ENCODE measurements at places on chromosomes 13 and 19.

GRCh38 chr13:99617474-99618255 is 116.4 kb downstream of the TM9SF2 start:
- no peak for DNase-seq

- DNase-seq = no peak
Measured at GRCh38 chr13:46575818-46576221, 22.9 kb downstream of the LRCH1 start.

DNA sequence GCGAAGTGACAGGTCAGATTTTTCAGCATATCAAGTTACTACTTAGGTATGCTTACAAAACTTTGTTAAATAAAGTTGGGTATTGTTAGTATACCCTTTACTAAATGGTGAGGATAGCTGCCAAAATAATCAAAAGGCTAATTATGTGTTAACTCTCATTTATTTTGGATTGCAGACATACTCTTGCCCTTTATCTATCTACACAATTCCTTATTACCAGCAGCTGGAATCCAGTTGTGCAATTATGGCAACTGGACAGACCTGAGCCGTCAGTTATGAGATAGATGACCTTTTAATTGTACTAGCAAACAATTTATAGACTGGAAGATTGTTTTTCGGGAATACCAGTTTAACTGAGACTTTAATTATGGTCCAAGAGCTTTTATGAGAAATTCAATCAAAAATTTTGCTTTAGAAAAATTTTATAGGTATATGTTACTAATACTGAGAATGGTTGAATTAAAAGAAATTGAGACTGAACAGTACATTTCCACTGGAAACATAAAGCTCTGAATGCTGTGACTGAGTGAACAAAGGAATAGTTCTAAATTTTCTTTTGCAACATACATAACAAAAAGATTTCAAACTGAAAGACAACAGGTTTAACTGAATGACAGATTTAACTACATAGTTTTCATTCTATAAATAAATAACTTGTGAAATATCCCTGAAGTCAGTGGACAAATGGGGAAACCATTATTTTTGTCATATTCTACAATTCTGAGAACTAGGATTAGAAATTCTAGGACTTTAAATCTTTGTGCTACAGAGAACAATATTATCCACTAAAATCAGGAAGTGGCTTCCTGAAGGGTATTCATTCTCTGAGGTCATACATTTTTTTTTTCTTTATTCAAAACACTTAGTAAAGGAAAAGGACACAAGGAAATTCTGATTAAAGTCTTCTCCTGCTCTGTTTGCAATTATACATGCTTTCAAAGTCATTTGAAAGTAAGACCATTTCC is 97.4 kb downstream of the ZC3H13 start:
- DNase-seq = no peak

- no peak for DNase-seq
Measured at GRCh38 chr19:582497-583197, 7.0 kb upstream of the HCN2 start.

DNA sequence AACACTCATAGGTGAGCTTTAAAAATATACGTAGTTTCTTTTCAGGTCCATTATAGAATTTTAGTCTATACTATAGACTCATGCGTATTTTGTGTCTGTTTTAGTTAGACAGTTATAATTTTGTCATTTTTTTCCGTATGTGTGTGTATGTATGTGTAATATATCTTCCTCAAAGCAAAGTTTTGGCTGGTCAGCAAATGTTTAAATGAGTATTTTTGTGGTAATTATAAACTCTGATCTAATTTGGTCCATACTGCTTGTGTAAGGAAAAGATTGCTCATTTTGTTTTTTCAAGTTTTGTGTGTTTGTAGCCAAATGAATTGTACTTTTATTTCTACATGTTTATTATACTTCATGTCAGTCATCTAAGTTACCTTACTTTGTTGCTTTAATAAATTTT is 20.5 kb downstream of the KCTD4 start:
- DNase-seq = no peak

DNA sequence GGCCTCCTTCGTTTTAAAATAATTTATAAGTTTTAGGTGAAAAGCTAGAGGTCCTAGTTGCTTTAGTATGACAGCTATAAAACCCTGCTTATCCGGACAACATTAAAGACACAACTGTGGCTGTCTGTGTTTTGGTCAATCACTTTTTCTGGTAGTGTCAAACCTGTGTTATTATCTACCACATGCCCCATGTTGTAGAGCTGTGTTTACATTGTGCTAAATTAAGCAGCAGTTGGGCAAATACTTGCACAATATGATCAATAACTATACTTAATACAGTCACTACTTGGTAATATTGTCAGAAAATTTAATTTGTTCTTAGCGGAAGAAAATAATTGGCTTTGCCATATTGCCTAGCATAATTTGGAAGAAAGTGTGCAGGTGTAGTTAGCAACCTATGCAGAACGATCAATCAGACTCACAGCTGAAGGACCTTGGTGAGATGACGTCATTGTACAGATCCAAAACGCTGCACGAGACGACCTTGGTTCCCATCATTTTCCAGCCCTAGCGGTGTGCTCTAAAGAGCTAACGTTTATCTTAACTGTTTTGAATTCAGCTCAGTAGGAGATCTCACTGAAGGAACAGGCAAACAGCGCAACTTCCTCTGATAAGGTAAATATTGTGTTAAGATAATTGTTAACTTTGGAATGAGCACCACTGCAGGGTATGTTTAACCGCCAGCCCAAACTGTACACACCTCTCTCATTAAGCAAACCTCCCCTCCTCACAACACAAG is 476.6 kb downstream of the IRS2 start:
- peak; percentile 75 for DNase-seq

- no peak for DNase-seq
Measured at GRCh38 chr13:43529796-43530195, 257.0 kb downstream of the ENOX1 start.

DNA sequence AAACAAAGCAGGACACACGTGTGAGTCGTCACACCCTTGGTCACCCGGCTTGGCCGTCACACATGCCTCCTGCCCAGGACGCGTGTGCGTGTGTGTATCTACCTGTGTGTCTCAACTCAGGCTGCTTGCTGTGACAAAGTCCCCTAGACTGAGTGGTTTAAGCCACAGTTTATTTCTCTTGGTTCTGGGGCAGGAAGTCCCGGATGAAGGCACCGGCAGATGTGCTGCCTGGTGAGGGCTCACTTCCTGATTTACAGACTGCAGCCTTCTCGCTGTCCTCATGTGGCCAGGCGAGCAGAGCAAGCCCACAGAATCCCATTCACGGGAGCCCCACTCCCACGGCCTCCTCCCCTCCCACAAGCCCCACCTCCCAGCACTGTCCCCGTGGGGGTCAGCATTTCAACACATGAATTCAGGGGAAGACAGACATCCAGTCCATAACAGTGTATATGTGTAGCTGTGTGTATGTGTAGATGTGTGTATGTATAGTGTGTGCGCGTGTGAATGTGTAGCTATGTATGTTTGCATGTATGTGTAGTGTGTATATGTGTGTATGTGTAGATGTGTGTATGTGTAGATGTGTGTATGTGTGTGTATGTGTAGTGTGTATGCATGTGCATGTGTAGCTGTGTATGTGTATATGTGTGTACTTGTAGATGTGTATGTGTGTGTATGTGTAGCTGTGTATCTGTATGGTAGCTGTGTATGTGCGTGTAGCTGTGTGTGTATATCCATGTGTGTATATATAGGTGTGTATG is 51.5 kb downstream of the MCF2L start:
- DNase-seq = no peak

GRCh38 chr19:40596608-40597328 is 4.4 kb upstream of the LTBP4 start:
- DNase-seq = peak; percentile 36

- no peak for DNase-seq
Measured at GRCh38 chr19:39937787-39938186, 3.4 kb upstream of the FCGBP start.

- DNase-seq = no peak
Measured at GRCh38 chr19:28746478-28746877, 466.5 kb downstream of the UQCRFS1 start.

GRCh38 chr13:79806821-79807220 is 325.9 kb downstream of the NDFIP2 start:
- DNase-seq = no peak

DNA sequence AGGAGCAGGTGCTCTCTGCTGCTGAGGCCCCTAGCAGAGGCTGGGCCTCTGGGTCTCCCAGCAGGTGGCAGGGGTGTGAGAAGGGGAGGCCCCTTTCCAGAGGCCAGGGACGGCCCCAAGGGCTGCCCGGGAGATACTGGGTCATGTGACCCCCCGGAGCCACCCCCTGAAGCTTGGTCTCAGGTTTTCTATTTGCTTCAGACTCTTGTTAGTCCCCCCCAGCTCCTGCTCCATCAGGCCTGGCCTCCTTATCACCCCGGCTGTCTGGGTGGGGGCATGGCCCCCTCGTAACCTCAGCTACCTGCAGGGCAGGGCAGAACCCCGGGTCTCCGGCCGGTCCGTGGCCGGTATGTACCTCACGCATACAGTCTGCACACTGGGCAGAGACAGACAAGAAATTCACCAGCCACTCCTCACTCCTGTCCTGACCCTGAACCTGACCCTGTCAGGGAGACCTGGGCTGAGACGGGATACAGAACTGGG is 13.2 kb upstream of the TCF3 start:
- no peak for DNase-seq

- DNase-seq = no peak
Measured at GRCh38 chr13:41457589-41458186, 338 bp downstream of the RGCC start.

DNA sequence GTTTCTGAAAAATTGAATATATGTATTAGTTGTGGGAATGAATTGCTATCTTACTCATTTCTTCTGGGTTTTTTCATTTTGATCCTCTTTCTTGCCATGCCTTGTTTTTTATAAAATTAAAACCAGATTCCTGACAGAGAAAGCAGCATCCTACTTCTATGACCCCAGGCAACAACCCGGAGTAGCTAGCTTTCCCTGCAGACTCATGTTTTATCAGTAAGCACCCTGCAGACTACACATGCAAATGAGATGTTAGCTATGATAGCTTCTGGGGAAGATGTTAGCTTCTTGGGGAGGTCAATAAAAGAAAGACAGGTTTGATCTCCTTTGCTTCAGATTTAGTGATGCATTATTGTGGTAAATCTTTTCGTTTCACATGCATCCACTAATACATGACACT is 1598.6 kb downstream of the SLITRK5 start:
- no peak for DNase-seq

GRCh38 chr13:31725841-31726240 is 13.5 kb upstream of the RXFP2 start:
- DNase-seq = no peak

DNA sequence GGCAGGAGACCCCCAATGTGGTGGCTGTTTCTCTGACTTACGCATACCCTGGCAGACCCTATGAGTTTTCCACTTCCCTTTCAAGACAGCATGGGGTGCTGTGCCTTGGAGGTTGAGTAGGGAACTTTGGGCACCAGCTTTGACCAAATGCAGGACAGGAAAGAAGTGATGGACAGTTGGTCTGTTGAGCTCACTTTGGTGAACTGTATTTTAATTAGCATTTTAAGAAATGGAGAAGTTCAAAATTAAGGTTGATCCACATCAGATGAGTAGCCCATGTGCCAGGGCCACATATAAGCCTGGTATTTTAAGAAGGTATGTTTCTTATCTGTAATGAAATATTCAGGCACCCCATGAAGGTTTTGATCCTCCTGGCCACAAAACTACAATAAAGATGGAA is 46.1 kb upstream of the RAP2A start:
- no peak for DNase-seq

GRCh38 chr13:21022056-21022979 is 39.1 kb downstream of the LATS2 start:
- no peak for DNase-seq

GRCh38 chr13:97849305-97849704 is 104.2 kb upstream of the IPO5 start:
- peak; percentile 38 for DNase-seq

- no peak for DNase-seq
Measured at GRCh38 chr13:39281539-39282150, 243.4 kb downstream of the NHLRC3 start.

- DNase-seq = no peak
Measured at GRCh38 chr13:47555235-47555634, 445.8 kb downstream of the SUCLA2 start.

DNA sequence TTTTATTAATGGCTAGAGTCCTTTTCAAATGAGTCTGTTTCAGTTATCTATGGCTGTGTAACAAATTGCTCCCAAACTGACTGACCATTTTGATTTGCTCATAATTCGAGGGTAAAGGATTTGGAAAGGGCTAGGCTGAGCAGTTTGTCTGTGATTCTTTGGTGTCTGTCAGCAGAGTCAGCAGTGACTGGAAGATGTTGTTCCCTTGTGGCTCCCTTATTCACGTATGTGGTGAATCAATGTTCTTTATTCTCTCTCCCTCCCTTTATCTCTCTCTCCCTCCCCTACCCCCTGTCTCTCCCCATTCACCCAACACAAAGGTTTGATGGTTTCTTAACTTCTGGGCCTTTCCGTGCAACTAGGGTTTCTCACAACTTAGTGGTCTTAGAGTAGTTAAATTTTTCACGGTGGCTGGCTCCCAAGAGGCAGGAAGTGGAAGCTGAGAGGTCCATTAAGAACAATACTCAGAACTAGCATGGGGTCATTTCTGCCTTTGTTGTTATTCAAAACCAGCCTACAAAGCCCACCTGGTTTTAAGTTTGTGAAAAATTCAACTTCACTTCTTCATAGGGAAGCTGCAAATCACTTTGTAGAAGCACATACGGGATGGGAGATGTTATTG is 772.5 kb upstream of the SLITRK1 start:
- no peak for DNase-seq

DNA sequence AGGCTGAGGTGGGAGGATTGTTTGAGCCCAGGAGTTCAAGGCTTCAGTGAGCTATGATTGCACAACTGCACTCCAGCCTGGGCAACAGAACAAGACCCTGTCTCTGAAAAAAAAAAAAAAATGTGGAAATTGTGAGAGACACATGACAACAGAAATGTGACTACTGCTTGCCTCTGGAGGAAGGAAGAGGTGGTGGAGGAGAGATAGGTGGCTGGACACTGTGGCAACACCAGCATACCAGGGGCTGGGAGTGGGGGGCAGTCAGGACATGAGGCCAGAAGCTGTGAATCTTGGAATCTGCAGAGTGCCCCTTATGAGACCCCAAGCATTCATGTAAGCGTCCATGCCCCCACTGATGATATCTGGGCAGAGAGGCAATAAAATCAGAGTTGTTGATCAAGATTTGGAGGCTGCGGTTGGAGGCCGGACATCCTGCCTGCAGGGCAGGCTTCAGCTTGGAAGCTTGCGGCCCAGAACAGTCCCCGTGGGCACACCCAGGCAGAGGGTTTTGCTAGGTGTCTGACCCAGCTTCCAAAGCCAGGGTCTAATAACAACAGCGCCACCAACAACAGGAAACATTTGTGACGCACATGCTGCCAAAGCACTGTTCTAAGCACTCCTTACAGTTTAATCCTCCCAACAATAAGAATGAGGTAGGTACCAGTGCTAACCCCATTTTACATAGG is 16.9 kb downstream of the FAM187B start:
- no peak for DNase-seq

DNA sequence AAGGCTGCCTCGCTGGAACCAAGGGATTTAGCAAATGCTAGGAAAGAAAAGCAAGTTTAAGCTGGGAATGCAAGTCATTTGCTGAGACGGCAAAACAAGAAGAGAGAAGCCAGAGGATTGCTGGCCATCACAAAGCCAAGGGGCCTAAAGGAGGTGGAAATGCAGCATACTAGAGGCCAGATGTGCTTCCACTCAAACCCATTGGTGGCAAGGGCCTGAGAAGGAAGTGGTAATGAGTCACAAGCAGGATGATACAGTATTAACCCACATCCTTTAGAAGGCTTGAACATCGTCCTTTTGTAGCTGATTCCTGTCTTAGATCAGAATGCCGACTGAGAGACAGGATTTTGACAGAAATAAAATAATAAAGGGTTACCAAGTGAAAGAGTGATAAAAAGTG is 68.2 kb downstream of the ITGBL1 start:
- DNase-seq = no peak

GRCh38 chr19:49678985-49679770 is 2.1 kb downstream of the PRMT1 start:
- DNase-seq = no peak

Data from NCI-H1930 (cell line).